ENCODE measurements at places on chromosomes 12 and 14. TPM values are rescaled to one million over a fixed set of nuclear protein-coding genes. Genes with fewer than 3 reads are reported as not detected.

Gene SH2B3
- 49.1 TPM for total RNA-seq

Gene SERPINA4
- total RNA-seq: not detected

Gene C12orf54
- not detected for total RNA-seq

Gene CRIP2
- total RNA-seq: 67.5 TPM

Gene SLC5A8
- total RNA-seq: not detected

Gene BATF
- total RNA-seq: not detected

Gene FAM186B
- 0.99 TPM for total RNA-seq

Gene MAP1LC3B2
- total RNA-seq: 0.87 TPM

Gene FOXG1
- total RNA-seq: 0.83 TPM

Gene AICDA
- total RNA-seq: not detected

Gene SPTB
- total RNA-seq: under 0.01 TPM

Gene PAX9
- total RNA-seq: not detected

Gene EID3
- 19.2 TPM for total RNA-seq

Gene ACOT6
- total RNA-seq: not detected

Gene SDR9C7
- total RNA-seq: 0.15 TPM

Gene CCDC198
- not detected for total RNA-seq

Gene CLMN
- 1.5 TPM for total RNA-seq

Gene IFI27L1
- total RNA-seq: 9.6 TPM

Gene HOTAIR
- total RNA-seq: not detected

Gene IL31
- not detected for total RNA-seq

Gene MANSC4
- total RNA-seq: not detected

Gene FANCM
- total RNA-seq: 10.8 TPM

Gene HHIPL1
- total RNA-seq: 9.3 TPM

Gene TBPL2
- not detected for total RNA-seq

Gene DPF3
- total RNA-seq: 13.9 TPM

Gene AQP5
- total RNA-seq: not detected

Gene CNPY2
- 47.8 TPM for total RNA-seq

Gene LRP10
- 87.8 TPM for total RNA-seq

Gene TEAD4
- total RNA-seq: 5.7 TPM

Gene FOXN4
- not detected for total RNA-seq

Measured in smooth muscle cell of trachea (primary cell).